Brain pericyte (primary cell): ENCODE measurements at places on chromosomes 2 and 18.

DNA sequence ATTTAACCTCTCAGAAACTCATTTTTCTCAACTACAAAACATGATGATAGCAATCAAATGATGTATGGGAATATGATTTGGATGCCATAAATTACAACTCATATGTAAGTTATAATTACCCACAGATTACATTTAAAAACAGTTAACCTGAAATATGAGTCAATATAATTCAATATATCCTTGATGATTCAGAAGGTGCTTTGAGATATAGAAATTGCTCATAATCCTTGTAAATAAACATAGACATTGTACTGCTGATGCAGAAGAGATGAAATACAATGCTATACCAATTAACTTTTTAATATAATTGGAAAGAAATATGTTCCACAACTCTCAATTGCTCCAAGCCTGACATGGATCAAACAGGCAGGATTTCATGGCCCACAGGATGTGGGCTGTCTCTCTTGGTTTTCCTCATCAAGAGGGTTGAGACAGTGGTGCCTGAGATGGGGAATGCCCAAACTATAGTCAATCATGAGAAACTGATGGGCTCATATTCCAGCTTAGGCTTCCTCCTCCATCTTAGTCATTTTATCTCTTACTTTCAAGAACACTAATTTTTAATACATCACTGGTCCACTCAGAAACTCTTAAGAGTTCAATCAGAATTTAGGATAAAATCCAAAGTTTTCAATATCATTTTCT lies 49.4 kb downstream of the NCKAP5 start:
- DNase-seq: no peak

DNA sequence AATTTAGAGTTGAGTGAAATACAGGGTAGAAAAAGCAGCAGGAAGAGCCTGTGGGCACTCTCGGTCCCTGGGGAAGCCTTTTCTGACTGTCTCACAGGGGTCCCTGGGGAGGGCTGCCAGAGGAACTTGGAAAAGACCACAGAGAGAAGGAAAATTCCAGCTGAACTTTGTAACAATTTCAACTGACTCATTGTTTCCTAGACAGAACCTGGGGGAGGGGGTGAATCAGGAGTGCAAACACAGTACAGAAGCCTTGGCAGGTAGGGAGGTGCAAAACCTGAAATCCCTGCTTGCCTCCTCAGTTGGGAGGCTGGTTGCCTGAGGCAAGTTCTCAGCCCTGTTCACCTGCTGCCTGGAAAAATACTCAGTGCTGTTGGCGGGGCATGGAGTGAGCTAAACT lies 106.8 kb downstream of the GRB14 start:
- no peak for DNase-seq

GRCh38 chr2:27320958-27321543 lies 1.8 kb downstream of the MPV17 start:
- peak; percentile 81 for DNase-seq

- no peak for DNase-seq
Observed at GRCh38 chr18:10049747-10050146, 135.9 kb downstream of the VAPA start.

- no peak for DNase-seq
Observed at GRCh38 chr2:240502430-240503121, 55.2 kb downstream of the ANKMY1 start.

DNA sequence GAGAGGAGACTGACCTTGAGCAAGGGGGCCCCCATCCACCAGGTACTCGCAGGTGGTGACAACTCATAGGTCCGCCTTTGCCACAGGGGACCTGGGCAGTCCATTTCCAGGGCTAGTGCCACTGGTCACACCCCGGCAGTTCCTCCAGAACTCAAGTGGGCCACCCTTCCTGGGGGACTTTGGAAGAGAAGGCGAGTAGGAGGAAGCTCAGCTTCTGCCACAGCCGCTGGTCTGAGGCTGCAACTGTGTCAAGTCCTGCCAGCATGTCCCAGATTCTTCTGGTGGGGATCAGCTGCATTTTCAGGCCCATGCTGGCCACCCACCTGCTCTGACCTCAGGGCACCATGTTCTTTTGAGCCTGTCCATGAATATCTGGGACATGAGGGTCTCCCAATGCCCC lies 423.9 kb upstream of the MYT1L start:
- DNase-seq: no peak
